Gastrocnemius medialis (tissue), 4 donors: ENCODE measurements at places on chromosomes 6 and 20.

DNA sequence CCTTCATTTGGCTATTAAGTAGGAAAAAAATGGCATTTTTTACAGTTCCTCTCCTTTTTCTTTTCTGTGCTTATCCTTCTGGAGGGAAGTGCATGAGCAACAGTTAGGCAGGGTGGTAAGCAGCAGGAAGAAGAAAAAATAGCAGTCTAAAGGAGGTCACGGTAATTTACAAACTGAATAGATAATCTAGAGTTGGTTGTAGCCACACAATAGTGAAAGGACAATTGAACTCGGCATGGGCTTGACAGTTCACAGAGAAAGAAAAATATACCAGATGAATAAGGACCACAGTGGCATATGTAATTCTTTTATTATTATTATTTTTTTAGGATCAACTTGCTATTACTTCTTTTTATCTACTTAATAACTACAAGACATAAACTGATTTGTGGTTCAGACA lies 358.6 kb downstream of the BTBD9 start:
- no peak for DNase-seq

- DNase-seq, result no peak
These were observed 54.9 kb upstream of the FAM184A start for GRCh38 chr6:119133400-119133799.

GRCh38 chr6:37007340-37008043 lies 2.0 kb downstream of the FGD2 start:
- DNase-seq, result no peak

DNA sequence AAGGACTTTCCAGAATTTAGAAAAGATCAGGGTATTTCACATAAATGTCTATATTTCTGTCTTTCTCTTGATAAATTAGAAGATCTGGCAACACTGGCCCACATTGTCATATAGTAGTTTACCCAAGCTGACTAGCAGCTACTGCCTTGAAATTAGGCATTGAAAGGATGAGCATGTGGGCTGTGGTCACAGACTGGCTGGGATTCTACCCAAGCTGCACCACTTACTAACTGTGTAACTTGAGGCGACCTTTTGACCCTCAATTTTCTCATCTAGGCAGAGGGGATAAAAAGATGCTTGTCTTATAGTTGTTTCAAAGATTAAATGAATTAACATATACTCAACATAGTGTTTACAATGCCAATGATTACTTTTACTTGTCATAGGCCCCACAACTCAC lies 152.7 kb upstream of the BMP2 start:
- DNase-seq, result no peak

GRCh38 chr20:64179805-64180204 lies 15.6 kb downstream of the MYT1 start:
- no peak for DNase-seq

DNA sequence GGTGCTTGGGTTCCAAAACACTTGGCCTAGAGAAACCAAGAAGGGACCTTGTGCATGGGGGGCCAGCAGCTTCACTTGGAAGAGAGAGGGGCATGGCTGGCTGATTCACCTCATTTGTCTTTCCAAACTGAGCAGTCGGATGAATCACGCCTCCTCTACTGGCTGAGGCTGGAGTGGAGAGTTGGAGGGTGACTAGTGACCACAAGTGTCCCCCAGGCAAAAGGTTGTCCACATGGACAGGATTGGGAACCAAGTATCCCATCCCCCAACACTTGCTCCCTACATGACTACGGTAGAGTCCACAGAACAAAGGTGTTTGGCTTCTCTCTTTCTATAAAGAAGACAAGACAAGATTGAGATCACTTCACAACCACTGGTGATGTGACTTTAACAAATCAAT lies 875.6 kb downstream of the QKI start:
- DNase-seq, result no peak

DNA sequence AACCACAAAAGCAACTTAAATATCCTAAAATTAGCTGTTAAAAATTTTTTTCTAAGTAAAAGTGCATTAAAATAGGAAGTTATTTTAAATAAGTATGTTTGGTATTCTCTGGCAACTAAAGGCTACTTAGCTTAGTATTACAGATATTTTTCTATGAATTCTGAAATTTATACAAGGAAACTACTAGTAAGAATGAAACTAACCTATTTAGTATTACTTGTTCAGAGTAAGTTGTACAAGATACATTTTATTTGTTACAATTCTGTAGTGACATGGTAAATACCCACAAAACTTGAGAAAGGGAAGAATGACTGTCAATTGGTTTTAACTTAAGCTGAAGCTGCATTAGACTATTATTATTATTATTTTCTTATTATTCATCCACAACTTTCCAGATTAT lies 6.5 kb downstream of the PHIP start:
- DNase-seq, result no peak
